ENCODE measurements at places on chromosomes 5 and 9.

GRCh38 chr5:100788417-100788816, 114.7 kb downstream of the ST8SIA4 start:
- no peak for DNase-seq

- DNase-seq = no peak
These were observed 42.0 kb downstream of the ARHGEF28 start for GRCh38 chr5:73668017-73668416.

DNA sequence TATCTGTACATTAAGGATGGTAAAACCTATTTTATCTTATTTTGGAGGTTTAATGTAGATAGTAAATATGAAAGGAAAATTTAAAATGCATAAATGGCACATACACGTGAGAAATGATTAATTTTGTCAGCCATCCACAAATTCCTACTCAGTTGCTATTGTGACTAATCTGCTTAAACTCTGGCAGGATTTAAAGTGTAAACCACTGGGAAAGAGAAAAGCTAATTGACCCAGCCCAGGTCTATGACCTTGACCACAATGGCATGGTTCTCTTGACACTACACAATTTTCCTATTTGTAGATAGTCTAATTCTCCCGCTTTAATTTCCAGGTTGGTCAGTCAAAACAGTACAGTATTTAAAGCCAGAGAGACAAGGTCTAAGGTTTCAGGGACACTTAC, 459.0 kb upstream of the KLF4 start:
- DNase-seq = no peak

GRCh38 chr9:78879324-78880100, 582.6 kb downstream of the PSAT1 start:
- no peak for DNase-seq

DNA sequence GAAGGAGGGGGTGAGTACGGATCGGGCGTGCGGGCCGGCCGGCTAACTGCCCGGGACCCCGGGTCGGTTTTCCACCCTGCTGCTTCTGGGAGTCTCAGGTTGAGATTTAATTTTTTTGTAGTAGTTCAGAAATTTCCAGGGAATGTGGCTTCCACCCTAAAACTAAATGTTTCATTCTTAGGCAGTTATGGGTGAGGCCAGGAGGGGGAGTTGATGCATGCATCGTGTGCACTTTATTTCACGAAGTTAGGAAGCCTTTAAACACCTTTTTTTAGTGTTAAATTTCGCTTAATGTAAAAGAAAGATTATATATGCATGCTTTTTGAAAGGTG, 905 bp downstream of the CDK9 start:
- DNase-seq = no peak

GRCh38 chr9:78363221-78363620, 66.3 kb downstream of the PSAT1 start:
- no peak for DNase-seq

DNA sequence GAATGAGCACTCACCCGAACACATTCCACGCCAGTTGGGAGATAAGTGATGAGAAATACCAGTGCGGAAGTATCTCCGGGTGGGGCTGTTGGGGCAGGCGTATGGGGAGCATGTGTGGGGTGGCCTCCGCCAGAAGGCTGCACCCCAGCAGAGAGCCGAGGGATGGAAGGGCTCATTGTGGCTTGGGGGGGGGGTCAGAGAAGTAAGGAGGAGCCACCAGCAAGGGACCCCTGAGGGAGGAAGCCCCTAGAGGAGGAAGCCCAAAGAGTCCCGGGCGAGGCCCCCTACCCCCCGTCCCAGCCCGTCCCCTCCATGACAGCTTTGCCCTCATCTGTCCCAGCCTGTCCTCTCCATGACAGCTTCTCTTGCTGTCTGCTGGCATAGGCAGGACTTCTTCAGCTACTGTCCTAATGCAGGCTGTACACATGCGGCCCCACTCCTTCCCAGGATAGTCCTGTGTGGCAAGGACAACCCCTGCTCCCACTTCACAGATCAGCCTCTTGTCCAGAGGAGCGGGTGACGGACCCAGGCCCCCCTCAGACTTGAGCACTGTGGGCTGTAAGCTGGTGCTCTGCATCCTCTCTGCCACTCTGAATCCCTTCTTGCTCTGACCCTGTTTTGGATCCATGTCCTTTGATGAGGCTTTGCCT, 239.6 kb downstream of the CACNA1B start:
- DNase-seq = no peak

GRCh38 chr5:142073362-142073988, 35.1 kb upstream of the NDFIP1 start:
- DNase-seq = no peak

- no peak for DNase-seq
These were observed 53.7 kb downstream of the ZNF462 start for GRCh38 chr9:106916466-106917235.

DNA sequence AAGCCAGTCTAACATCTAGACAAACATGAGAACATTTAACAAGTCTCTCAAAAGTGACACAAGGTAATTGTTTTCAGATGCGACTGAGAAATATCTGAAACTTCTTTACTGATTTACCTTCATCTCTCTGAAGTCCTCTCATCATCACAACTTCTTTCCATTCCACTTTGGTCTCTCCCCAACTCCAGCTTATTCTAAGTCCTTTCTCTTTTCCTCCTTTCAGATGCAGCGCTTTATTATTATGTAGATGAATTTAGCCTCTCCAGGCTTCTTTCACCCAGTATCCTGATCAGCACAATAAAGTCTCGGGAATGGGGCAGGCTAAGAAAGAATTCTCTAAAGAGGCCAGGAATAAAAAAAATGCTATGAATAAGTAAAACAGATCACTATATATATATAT, 128.0 kb downstream of the KCTD16 start:
- no peak for DNase-seq

GRCh38 chr5:6718161-6718681, 5.0 kb downstream of the TENT4A start:
- DNase-seq = no peak

DNA sequence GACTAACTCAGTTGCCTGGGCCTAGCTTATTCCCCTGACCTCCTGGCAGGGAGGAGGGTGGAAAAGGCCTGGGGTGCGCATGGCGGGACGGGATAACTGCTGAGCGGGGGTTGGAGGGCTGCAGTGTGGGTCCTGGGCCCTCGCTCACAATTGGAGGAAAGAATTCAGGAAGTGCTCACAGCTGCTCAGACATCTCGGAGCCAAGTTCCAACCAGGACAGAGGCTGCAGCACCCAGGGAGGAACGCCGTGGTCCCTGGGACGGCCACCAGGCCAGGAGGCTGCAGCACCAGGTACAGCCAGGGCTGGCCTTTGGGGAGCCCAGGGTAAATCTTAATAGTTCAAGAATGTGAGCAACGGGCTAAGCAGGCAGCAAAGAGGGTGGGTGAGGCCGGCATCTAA, at the start of gene SPAAR:
SPAAR (plus strand) TSS at position 217 of the 400 bp plus-strand sequence. CDS start 974 bp downstream, outside the sequence.
- no peak for DNase-seq

DNA sequence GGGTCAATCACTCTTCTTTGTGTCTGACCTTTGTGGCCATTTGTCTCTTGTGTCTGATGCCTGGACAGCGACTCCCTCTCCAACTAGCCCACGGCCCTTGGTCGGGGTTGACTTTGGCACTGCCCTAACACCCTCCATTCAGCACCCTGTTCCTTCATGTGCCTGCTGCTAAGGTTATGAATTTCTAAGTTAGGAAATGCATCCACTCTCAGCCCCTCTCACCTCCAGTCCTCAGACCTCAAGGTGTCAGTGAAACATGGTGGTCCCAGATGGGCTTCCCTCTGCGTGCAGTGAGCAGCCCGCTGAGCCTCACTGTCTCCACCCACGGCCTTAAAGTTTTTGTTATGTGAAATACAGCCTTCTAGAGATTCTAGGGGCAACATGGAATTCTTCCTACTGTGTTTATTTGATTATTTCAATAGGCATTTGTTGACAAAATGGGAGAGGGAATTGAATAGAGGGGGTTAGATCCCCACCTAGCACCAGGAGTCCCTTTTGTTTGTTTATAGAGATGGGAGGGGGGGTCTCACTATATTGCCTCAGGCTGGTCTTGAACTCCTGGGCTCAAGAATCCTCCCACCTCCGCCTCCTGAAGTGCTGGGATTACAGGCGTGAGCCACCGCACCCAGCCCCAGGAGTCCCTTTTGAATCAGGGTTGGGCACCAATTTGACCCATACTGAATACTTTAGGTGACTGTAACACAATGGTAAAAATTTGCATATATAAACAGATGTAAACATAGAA, 1.6 kb upstream of the GLIPR2 start:
- no peak for DNase-seq

- no peak for DNase-seq
These were observed 588.9 kb downstream of the MAT2B start for GRCh38 chr5:164094291-164094690.

- DNase-seq = no peak
These were observed 102.8 kb downstream of the PLK2 start for GRCh38 chr5:58357121-58357520.

- no peak for DNase-seq
These were observed 60.8 kb downstream of the WNK2 start for GRCh38 chr9:93244510-93245436.

GRCh38 chr5:10333154-10334006, 20.1 kb upstream of the MARCHF6 start:
- DNase-seq = no peak

GRCh38 chr5:116942622-116943021, 368.0 kb upstream of the SEMA6A start:
- no peak for DNase-seq

- DNase-seq = peak; percentile 28
These were observed 86.1 kb downstream of the ZNF354C start for GRCh38 chr5:179146277-179146676.

- DNase-seq = no peak
These were observed 18.8 kb downstream of the DDX46 start for GRCh38 chr5:134777366-134777765.

DNA sequence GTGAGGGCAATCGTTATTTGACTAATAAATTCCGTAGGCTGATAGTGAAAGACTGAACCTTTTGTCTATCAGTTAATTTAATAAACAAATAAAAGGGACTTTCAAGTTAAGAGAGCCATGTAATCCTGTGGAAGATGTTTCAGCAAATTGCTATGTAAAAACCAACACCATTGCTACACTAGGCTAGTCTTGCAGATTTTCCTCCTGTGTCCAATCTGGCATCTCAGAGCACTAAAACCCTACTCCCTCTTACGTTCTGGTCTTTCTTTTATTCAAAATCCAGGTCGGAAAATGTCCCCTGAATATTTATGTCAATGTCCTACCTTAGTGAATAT, 478.8 kb upstream of the TNC start:
- DNase-seq = no peak

- no peak for DNase-seq
These were observed 37.0 kb upstream of the RAB3C start for GRCh38 chr5:58545912-58546311.

GRCh38 chr5:166430491-166431319, 1860.7 kb upstream of the WWC1 start:
- no peak for DNase-seq

DNA sequence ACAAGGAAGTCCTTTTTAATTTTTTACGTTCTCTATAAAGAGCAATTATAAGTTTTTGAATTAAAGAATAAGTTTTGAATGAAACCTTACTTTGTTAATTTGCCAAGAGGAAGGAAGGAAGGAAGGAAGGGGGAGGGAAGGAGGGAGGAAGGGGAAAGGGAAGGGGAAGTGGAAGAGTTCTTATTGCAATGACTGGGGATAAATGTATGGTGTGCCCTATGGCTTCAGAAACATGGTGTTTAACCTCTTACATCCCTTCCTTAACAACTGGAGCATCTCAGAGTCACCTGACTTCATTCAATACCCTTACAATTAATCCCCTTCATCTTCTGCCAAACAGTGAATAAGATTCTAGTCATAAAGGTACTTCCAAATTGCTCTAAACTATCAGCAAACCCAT, 16.0 kb downstream of the CEMIP2 start:
- no peak for DNase-seq

DNA sequence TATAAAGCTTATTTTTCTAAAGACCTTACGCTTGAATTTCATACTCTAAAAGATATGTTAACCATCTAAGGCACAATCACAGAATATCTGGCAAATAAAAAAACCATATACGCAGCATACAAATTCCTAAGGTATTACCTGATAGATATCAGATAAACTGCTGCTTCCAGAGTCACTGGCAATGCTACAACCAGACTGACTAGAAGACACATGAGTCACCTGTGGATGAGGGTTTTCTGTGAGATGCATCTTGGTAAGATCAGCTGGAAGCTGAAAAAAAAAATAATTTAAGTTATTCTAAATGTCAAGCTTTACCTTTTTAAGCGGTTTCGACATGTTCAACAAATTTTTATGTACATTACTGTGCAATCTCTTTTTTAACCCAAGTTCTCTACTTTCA, 113.8 kb downstream of the RAPGEF6 start:
- DNase-seq = no peak

DNA sequence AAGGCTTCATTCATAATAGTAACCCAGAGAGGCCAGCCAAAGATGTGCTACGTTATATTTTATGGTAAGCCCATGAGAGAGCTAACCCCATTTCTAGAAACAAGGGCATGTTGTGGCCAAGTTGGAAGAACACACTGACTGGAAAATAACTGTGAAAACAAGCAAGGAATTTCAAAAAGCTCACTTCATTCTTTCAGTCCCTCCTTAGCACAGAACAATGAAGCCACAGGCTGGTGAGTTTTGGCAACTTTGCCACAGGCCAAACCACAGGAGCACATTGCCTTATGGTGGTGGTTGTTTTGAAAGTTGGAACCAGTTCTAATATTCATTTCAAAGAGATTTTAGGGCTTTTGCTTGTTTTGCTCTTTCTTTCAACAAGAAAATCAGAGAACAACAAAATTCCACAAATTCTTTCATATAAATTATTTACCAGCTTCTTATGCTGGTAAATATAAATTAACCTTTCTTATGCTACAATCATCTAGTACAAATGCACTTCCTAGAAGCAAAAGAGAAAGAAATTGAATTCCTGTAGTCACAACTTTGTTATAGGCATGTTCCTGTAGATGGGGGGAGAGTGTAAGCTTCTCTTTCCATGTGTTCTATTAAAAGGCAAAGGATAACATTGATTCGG, 225.4 kb upstream of the RFX3 start:
- no peak for DNase-seq

DNA sequence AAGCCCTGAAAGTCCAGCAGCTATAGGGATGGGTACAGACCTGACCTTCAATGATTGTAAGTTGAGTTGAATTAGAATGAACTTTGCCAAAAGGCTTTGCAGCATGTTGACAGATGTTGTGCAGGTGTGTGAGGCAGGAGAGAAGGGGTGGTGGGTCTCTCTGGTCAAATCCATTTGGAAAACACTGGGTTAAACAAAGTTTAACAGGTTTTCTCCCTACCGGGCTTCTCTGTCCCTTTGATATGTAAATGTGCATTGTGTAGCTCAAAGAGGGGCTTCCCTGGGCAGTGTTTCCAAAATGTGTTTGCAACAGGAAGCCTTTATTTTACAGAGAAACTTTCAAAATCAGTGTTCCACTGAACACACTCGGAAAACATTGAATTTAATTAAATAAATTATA, 72.1 kb upstream of the BRINP1 start:
- DNase-seq = no peak

- DNase-seq = no peak
These were observed 93.0 kb downstream of the PRKACG start for GRCh38 chr9:68920921-68921320.

GRCh38 chr9:93974151-93974550, 19.0 kb upstream of the BARX1 start:
- no peak for DNase-seq
